ENCODE measurements at places on chromosomes 12 and 14.

DNA sequence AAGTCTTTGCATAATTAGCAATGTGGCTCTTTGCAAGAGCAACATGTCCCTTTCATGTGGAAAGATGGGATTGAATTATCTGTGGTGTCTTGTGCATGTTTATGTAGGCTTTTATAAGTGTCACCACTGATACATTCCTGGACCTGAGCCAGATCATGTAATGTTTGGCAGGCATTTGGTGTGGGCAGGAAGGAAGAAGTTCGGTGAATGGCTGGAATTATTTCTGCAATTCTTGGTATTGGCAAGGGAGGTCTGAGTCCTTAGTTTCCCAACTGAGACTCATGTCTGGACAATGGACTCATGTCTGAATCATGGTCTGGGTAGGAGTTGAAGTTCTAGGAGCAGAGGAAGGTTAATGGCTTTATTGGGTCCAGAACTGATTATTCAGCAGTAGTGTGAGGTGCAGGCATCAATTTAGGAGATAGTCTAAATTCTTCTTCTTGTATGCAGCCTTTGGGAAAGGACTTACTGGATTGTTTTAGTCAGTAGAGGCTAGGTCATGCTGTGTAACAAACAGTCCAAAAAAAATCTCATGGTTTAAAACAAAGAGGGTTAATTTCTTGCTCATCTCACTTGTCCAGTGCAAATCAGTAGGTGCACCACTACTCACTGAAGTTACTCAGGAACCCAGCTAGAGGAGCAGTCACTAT lies 186.5 kb upstream of the LHX5 start:
- no peak for DNase-seq

DNA sequence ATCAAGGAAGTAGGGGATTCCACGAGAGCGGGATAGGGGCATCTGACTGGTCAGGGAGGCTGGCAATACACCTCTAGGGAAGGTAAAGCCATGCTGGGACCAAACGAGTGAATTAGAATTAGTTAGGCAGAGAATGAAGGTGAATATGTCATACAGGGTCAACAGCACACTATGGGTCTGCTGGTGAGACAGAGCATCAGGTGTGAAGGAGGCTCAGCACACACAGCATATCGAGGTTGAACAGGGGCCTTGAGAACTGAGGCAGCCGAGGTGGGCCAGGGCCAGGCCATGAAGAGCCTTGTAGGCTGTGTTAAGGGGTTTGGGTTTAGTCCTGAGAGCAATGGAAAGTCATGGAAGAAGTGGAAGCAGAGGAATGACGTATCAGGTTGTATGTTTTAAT lies 137.8 kb downstream of the PRKCH start:
- no peak for DNase-seq

DNA sequence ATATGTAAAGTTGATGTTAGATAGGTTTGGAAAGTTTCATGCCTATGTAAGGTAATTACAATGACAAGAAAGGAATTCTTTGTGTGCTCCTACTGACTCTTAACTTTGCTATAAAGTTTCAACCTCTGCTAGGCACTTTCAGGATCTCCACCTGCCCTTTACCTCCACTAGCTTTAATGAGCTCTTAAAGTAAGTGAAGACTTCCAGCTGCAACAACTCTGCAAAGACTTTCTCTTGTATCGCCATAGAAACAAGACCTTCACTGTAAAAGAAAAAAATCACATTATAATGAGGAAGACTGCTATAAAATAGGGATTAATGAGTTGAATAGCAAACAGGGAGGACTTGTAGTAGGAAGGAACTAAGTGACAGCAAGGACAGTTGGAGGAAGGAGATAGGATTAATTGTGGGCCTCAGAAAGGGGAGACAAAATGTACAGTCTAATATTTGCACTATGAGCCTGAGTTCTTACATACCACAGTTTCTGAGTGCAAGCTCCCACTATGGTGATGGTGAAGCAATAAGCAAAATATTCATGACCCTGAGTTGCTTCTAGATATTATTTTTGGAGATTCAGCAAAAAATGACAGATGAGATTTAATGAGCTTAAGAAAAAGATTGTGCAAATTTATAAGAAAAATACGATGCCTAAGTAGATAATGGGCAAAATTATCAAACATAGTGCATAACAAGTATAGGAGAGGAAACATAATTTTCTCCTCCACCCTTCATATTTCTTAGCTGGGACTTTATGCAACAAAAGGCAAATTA lies 66.7 kb downstream of the DHRS2 start:
- no peak for DNase-seq

GRCh38 chr12:87025976-87026375 lies 769.8 kb upstream of the MGAT4C start:
- no peak for DNase-seq

DNA sequence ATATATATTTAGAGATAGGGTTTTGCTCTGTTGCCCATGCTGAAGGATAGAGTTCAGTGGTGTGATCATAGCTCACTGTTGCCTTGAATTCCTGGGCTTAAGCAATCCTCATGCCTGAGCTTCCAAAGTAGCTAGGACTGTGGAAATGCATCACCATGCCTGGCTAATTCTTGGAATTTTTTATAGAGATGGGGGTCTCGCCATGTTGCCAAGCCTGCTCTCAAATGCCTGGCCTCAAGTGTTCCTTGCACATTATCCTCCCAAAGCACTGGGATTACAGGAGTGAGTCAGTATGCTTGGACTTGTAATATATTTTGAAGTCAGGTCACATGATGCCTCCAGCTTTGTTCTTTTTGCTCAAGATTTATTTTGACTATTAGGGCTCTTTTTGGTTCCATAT lies 178.0 kb downstream of the RPAP3 start:
- no peak for DNase-seq

- no peak for DNase-seq
These were observed 105.2 kb downstream of the ZFC3H1 start for GRCh38 chr12:71558445-71558844.

DNA sequence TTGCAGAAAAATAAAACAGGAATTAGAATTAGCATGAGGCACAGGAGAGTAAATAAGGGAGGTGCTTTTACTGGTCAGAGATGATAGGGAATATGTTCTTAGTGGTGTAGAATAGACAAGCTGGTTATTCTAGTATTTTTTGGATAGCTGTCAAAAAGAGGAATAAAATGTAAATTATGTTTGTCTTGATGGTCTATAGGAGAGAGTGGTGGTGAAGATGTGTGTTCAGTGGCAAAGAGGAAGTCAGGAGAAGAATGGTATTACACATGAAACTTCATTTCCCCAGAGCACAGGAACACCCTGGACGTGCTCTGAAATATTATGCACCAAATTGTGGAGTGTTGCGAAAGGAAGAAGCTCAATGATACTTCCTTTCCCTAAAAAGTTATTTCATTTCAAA lies 27.8 kb downstream of the MUCL1 start:
- DNase-seq, result no peak

GRCh38 chr12:89080793-89081465 lies 271.4 kb downstream of the DUSP6 start:
- no peak for DNase-seq

GRCh38 chr14:50530358-50530757 lies 2.0 kb downstream of the MAP4K5 start:
- DNase-seq, result no peak

DNA sequence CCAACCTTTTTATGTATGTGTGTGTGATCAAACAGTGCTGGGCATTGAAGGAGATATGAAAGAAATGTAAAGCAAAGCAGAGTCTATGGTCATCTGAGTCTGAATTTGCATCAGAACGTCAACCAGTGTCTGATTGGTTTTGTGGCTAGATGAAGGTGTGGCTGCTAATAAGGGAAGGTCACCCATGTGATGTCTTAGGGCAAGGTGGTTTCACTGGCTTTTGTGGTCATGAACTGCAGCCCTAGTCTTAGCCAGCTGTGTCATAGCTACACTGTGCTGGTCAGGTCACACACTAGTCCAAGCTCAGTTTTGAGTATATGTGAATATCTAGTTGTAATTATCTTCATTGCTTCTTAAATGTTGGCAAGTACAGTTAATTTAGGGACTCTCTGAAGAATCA lies 105.8 kb downstream of the TGFB3 start:
- no peak for DNase-seq

- DNase-seq, result no peak
These were observed 144.2 kb downstream of the KIF26A start for GRCh38 chr14:104282332-104283196.

DNA sequence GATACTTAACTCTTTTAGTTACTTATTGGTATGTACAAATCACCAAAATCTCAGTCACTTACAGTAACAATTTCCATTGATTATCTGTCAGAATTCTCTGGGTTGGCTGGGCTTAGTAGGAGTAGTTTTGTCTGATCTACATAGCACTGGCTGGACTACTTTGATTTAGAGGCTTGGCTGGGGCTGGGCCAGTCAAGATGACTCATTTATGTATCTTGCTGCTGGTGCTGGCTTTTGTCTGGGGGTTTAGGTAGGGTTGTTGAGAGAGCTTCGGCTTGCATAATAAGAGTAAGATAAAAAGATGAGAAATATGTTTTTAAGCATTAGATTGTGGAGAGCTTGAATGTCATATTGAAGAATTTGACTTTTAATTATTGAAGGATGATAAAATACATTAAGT lies 1093.7 kb downstream of the SLC6A15 start:
- DNase-seq, result no peak

DNA sequence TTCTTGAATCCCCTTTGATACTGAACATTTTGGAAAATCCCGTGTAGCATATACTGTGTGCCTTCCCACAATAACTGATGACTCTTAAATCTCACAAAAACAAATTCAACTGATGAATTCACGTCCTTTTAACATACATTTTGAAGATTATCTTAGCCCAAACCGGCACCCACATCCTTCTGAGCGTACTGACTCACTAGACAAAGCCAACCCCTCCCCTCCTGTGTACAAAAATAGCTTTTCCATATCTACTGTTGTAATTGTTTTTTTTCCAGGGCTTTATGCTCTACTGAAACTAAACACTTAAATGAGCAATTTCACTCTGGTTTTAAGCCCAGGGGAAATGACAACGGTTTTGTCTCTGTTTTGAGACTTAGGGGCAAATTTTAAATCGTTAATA lies 109.4 kb upstream of the ATF7IP start:
- no peak for DNase-seq

DNA sequence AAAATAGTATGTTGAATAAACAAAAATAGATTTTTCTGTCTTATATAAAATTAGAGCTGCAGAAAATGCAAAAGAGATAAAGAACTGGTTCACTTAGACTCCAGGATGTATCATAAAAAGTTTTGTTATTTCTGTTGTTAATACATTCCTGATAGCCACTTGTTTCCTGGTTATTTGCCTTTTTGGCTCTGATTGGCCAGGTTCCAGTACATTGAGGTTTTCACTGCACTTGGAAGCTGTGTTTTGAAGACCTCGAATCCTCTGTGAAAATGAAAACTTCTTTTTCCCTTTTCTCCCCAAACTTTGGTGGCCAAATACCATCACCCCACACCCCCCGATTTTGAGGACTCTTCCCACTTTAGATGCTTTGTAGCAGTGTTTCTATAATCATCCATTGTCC lies 525.3 kb downstream of the MED13L start:
- DNase-seq, result no peak

DNA sequence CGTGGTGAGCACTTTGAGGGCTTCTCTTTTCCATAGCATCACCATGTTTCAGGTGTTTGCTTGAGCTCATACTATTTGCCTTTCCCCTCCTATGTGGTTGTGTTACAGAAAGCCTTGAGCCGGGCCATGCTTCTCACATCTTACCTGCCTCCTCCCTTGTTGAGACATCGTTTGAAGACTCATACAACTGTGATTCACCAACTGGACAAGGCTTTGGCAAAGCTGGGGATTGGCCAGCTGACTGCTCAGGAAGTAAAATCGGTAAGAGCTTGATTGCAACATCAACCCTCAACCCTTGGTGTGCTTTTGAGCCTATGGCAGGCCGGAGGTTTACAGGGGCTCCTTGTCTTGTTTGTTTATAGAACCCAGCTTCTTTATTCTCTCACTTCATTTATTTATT lies 8.1 kb downstream of the LETMD1 start:
- DNase-seq, result no peak

GRCh38 chr12:13116259-13116658 lies 12.8 kb upstream of the GSG1 start:
- DNase-seq, result no peak

DNA sequence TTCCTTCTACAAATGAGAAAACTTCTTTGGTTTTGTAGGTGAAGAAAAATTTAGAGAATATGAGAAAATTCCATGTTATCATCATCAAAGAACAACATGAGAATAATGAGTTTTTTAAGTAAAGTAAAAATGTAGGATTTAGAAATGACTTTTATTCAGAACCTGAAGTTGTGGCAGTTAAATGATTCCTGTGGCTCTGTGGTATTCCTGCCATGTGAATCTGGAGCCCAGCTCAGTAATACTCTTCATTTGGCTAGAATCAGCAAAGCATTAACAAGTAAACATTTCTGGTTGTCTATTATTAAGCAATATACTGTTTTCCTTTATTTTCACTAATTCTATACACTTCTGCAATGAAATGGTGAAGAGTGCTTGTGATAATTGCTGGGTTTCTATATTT lies 95.6 kb upstream of the E2F7 start:
- no peak for DNase-seq

- no peak for DNase-seq
These were observed 9.8 kb upstream of the GNPNAT1 start for GRCh38 chr14:52801014-52801712.

GRCh38 chr12:56804169-56804568 lies 41.0 kb downstream of the HSD17B6 start:
- no peak for DNase-seq

DNA sequence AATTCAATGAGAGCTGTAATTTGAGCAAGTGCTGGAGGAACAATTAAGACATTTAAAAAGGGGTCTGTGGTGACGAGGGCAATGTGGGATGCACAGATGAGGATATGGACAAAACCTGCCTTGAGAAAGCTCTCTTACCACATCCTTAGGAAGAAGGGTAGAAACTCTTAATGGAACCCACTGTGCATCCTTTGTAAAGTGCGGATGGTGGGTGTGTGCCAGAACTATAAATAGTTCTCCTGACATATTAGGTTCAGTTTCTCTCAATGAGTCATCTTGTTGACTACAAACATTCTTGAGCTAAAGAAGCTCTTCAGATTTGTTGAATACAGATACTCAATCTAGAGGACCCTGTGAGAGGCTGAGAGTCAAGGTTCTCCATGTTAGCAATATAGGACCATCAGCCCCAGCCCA lies 106.1 kb upstream of the ANO4 start:
- no peak for DNase-seq

DNA sequence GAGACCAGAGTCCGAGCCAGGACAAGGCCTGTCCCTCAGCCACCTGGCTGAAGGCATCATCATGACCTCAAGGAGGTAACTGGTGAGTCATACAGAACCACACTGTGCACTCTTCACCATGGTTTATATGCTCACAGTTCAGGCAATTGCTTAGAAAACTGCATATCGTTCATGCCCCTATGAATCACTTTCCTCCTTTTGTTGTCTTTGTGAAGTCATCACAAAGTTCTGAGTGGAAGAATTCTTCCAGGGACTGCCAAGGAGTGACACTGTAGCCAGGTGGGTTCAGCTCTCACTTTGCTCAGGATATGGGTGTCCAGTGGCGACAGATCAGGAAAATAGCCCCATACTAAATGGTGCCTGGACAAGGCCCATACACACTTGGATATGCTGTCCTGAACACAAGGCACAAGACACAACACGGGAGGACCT lies 92.5 kb downstream of the DPF3 start:
- DNase-seq, result no peak
